ENCODE measurements at places on chromosomes 5 and 9.

GRCh38 chr5:61277781-61278180, 54.3 kb upstream of the ZSWIM6 start:
- DNase-seq: no peak

GRCh38 chr9:101415578-101415977, 16.9 kb downstream of the ZNF189 start:
- no peak for DNase-seq

- DNase-seq: no peak
Observed at GRCh38 chr5:68798877-68799843, 294.7 kb upstream of the SLC30A5 start.

GRCh38 chr5:172877466-172878260, 43.6 kb downstream of the ERGIC1 start:
- DNase-seq: no peak

GRCh38 chr5:128213340-128213739, 129.8 kb downstream of the SLC12A2 start:
- DNase-seq: no peak

Data from stimulated activated CD4-positive, alpha-beta T cell treated with anti-CD3 and anti-CD28 coated beads, Interleukin-1b, Interleukin-23, amount 100 ng/mL, for 24 hours (primary cell).